ENCODE measurements at places on chromosomes 3 and 15. TPM values are rescaled to one million over a fixed set of nuclear protein-coding genes. Genes with fewer than 3 reads are reported as not detected.

The MUC20 gene
- 14.3 TPM for total RNA-seq

The AEN gene
- 23.8 TPM for total RNA-seq

The DNAJA4 gene
- total RNA-seq = 34.4 TPM

The SLC22A13 gene
- total RNA-seq = 0.32 TPM

The FBXO22 gene
- total RNA-seq = 20.4 TPM

The TMEM212 gene
- total RNA-seq = 5.2 TPM
